Amygdala (tissue), 56 donors: ENCODE measurements at places on chromosomes 16 and 17.

DNA sequence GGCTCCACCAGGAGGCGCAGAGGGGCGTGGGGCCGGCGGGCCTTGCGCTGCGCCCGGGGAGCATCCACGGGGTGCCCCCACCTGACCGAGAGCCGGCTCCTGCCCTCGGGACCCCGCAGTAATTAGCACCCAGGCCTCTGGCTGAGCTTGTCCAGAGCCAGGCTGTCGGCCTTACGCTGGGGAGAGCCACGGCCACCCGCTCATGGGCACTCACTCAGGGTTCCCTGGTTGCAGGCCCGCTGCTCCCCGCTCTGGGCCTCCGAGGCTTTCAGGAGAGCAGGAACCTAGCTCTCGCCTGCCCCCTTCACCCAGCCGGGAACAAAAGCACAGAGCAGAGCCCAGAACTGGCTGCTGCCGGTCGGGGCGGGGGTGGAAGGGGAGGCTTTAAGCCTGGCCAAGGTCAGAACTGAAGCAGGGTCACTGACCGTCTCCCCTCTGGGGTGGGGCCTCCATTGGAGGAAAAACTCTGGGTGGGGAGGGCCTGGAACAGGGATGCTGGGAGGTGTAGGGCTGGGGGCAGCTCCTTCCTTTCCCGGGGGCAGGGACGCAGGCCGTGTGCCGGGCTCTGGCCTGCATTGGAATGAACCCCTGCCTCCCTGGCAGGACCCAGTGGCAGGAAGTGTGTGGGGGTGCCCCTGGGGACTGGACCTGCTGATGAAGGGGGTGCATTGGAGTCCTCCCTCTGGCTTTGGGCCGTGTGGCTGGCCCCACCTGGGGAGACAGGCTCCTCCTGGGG is 12.3 kb downstream of the GLIS2 start:
- peak; percentile 70 for DNase-seq

DNA sequence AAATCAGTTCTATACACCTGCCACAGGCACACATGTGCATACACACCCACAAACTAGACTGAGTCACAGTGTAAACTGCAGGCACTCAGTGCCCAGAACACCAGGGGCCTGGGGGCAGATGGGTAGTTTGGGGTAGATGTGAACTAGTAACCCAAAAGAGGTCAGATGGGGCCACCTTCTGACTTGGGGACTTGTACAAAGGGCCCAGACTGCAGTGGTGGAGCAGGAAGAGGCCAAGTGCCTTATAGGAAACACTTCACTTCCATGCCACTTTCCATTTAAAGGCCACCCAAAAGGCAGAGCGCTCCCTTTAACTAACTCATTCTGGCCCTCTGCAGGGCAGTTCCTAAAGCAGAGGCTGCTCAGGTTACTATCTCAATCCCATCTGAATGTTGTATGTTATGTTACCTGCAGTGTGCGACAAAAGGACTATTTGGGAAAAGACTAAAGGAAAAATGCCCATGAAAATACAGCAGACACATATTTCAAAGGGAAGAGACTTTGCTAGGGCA is 27.8 kb upstream of the ERN1 start:
- no peak for DNase-seq

DNA sequence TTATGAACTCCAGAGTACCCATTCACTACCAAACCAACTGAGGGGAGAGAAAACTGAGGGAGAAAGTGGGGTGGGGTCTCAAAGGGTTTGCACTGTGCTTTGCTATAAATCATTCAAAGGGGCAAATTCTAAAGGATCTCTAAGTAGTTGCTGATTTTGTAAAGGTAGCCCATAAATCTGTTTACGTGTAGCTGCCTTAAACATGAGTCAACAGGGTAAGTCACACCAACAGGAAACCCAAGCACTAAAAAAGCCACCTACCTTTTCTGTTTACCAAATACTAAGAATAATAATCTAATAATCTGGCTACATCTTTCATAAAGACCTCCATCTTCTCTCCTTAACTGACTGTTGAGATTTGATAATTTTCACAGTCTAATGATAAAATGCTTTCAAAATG is 8.4 kb upstream of the HSBP1 start:
- no peak for DNase-seq

DNA sequence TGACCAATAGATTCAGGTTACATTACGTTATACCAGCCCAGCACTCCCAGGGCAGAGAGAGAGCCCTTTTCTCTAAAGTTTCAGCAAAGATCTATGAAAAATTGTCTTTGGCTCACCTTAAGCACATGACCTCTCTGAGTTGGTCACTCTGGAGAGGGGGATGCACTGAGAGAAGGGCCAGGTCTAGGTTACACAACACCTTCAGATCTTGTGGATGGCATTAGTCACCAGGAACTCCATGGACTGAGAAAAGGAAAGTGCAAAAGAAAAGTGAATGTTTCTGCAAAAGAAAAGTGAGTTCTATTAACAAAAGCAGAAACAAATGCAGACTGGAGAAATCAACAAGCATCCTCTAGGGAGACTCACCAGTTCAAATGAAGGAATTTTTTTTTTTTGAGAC is 253.3 kb upstream of the SALL1 start:
- DNase-seq, result no peak

- DNase-seq, result no peak
Observed at GRCh38 chr16:80938004-80938878, 68.4 kb downstream of the CMC2 start.

DNA sequence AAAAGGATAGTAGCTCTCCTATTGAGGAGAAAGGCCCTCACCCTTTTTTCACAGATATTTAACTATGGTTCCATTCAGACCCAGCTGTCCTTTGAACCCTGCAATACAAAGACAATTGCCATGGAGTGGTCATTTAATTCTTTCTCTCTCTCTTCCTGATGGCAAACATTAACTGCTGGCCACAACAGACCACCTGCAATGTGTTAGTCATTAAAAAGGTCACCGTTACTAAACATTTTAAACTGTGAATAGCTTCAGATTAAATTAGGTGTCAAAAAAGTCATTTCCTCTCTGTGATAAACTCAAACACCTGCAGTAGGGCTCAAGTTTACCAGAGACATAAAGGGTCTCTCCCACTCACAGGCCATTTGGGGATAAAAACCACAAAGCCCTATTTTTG is 697.2 kb downstream of the TOX3 start:
- no peak for DNase-seq

DNA sequence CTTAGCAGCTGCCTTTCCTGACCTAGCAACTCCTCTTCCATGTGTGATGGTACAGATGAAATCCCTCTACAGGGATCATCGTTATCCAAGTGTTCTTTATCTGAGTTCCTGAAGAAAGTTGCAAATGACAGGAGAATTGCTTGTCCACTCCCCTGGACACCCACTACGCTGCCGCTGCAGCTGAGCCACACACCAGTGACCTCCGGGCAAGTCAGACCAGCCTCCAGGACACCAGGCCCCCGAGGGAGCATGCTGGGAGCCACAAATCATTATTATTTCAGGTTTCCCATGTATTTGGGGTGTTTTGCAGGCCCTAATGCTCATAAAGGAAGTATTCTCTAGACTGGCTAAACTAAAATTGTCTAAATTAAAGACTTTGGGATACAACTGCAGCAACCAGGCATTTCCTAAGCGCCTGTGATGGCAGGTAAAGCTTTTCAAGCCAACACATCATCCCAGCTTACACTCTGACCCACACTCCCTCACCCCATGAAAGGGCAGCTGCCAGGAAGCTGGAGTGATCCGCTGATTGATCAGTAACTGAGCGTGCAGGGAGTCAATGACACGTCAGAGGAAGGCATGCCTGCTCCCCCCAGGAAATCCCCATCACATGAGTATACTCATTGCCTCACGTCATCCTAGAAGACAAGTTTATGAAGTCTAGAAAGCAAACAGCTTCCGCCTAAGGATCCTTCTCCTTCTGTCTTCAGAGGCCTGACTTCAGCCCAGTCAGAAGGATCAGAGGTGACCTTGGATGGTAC is 14.4 kb downstream of the FA2H start:
- DNase-seq, result no peak

- DNase-seq, result no peak
Observed at GRCh38 chr17:45298546-45299285, 18.1 kb downstream of the MAP3K14 start.

GRCh38 chr17:65984299-65984698 is 207.6 kb downstream of the CEP112 start:
- no peak for DNase-seq

DNA sequence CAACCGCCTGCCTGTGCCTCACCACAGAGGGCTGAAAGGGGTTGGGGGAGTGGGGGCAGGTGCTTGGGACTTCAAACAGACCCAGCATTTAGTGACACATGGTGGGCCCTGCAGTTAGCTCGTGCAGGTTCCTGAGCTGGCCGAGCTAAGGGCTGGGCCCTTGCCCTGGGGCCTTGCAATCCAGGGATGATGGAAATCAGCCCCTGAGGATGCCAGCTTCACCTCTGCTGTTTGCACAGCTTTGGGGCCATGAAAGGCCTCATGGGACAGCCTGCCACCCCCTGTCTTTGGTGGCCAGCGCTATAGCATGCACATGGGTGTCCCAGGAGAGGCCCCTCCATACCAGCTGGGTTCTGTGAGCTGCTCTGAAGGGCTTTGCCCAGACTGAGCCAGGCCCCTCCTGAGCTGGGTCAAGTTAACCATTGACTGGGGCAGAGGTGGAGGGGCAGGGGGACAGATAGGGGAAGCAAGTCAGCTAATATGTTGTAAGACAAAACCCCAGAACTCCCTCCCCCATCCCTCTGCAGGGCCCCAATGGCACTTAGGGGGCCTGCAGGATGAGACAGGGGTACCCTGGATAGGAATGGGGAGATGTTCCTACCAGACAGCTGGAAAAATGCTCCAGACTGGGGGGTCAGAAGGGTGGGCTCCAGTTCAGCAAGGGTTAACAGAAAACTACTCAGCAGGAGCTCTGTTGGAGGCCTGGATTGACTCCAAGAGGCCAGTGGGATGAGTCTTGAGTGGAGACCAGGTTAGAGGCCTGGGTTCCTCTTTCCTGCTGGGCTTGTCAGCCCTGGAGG is 692 bp downstream of the PRR15L start:
- DNase-seq, result no peak

DNA sequence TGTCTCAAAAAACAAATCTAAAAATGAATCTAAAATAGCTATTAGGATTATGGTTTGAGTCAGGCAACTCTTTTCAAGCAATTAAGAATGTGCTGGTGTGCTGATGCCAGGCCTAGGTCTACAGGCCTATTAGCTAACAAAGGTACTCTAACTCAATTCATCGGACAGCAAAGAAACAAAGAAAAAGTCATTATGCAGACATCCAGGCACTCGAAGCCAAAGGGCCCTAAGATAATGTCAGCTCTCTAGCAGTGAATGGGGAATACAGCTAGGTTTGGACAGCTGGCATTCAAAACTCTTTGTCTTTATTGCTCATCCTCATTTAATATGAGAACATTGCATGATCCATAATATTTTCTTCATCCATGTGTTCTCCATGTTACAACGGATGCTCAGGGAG is 108.5 kb downstream of the TMEM114 start:
- no peak for DNase-seq

DNA sequence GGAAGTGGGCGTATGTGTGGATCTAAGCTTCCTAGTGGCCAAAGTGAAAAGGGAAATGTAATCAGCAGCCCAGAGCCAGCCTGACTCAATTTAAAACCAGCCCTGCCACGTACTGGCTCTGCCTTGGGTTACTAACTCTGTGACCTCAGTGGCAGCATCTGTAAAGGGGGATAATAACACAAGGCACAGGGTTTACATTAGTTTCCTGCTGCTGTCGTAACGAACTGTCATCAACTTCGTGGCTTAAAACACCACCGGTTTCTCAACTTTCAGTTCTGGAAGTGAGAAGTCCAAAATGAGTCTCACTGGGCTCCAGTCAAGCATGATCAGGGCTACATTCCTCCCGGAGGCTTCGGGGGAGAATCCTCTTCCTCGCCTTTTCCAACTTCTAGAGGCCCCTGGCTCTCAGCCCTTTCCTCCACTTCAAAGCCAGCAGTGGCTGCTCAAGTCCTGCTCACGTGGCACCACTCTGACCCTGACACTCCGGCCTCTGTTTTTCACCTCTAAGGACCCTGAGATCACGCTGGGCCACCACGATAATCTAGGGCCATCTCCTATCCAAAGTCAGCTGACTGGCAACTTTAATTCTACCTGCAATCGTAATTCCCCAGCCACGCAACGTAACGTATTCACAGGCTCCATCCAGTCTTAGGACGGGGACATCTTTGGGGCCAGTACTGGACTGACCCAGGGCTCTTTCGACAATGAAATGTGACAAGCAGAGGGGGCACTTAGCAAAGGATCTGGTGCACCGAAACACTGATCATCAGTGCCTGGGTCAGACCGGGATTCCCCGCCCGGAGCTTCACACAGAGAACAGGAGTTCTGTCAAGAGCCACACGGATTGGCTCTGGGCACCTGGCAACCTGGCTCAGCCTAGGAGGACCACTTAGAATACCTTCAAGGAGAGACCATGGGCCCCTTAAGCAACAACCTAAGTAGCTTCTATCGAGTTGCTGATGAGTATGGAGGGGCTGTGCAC is 14.5 kb downstream of the TMC6 start:
- DNase-seq, result no peak
